Gastrocnemius medialis (tissue), 4 donors: ENCODE measurements at places on chromosomes 6 and 20. TPM values are rescaled to one million over a fixed set of nuclear protein-coding genes. Genes with fewer than 3 reads are reported as not detected.

Gene SLC12A5
- not detected for total RNA-seq

GRCh38 chr20:45948742-45949541 lies 14.5 kb downstream of the PCIF1 start:
- H3K36me3 ChIP-seq: peaks cover 82% of the 10 kb centered on the region
- peak overlapping the region; percentile 90 for H3K27ac ChIP-seq
- peaks cover 29% of the 10 kb centered on the region for H3K4me1 ChIP-seq
- no peaks in the 10 kb centered on the region for H3K27me3 ChIP-seq
- no peak overlapping the region for H3K4me3 ChIP-seq

Gene PLA2G7
- not detected for total RNA-seq

GRCh38 chr6:47061309-47062300 lies 19.5 kb upstream of the ADGRF1 start:
- no peak overlapping the region for H3K27ac ChIP-seq
- no peak overlapping the region for H3K4me3 ChIP-seq
- DNase-seq: peak; percentile 17
- no peaks in the 10 kb centered on the region for H3K36me3 ChIP-seq
- H3K4me1 ChIP-seq: no peaks in the 10 kb centered on the region

DNA sequence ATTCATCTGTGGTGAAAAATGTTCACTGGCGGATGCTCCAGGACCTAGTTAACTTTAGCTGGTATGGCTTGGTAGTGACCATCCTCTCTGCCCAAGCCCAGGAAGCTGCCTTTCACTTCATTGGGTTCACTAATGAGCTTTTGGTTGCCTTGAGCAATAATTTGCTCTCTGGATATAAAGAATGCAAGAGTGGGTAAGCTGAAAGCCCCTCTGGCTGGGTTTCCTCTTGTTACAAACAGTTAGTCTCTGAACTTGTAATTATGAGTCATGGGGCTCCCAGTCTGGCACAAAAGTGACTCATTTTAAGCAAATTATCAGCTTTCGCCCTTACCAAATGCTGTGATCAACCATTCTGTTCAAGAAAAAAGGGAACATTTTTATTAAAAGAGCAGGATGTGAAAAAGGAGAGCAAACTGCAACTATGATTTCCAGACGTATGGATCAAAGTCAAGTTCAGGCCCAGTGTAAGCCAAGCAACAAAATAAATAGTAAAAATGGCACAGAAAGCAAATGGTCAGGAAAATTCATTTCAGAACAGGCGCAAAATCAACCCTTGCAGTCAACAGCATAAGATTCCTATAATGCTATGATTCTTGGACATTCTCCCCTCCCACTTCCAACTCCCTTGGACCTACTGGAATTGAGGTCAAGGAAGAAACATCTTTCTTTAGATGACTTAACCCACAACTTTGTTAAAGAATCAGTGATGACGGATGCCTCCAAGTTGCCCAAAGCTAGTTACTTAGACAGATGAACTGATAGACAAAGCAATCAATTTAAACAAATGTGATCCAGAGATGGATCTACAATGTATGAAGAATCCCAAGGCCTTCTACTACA lies 130.0 kb upstream of the KCNK16 start:
- no peaks in the 10 kb centered on the region for H3K4me1 ChIP-seq
- no peak overlapping the region for H3K4me3 ChIP-seq
- no peaks in the 10 kb centered on the region for H3K27me3 ChIP-seq
- no peak overlapping the region for H3K27ac ChIP-seq

Gene TRIM10
- total RNA-seq: not detected

GRCh38 chr6:34964564-34964963 lies 75.5 kb downstream of the ANKS1A start:
- H3K4me1 ChIP-seq: peaks cover 19% of the 10 kb centered on the region
- no peak overlapping the region for H3K27ac ChIP-seq
- no peak overlapping the region for H3K4me3 ChIP-seq
- no peaks in the 10 kb centered on the region for H3K36me3 ChIP-seq
